Chondrocyte (in vitro differentiated cells): ENCODE measurements at places on chromosomes 1 and 21. TPM values are rescaled to one million over a fixed set of nuclear protein-coding genes. Genes with fewer than 3 reads are reported as not detected.

- no peak for DNase-seq
- no peak overlapping the region for H3K27ac ChIP-seq
- peaks cover 60% of the 10 kb centered on the region for H3K4me1 ChIP-seq
- no peak overlapping the region for H3K4me3 ChIP-seq
- H3K36me3 ChIP-seq, result no peaks in the 10 kb centered on the region
These were observed 4.3 kb downstream of the EPS15 start for GRCh38 chr1:51514733-51515132.

- no peaks in the 10 kb centered on the region for H3K27me3 ChIP-seq
- H3K4me3 ChIP-seq, result no peak overlapping the region
- H3K27ac ChIP-seq, result no peak overlapping the region
- DNase-seq, result no peak
- H3K4me1 ChIP-seq, result peaks cover 20% of the 10 kb centered on the region
These were observed 356.0 kb downstream of the ST6GALNAC3 start for GRCh38 chr1:76430531-76430930.

- H3K27ac ChIP-seq, result peak overlapping the region; percentile 94
- no peak for DNase-seq
- H3K4me3 ChIP-seq, result no peak overlapping the region
- H3K27me3 ChIP-seq, result no peaks in the 10 kb centered on the region
- peaks cover 38% of the 10 kb centered on the region for H3K4me1 ChIP-seq
- no peaks in the 10 kb centered on the region for H3K36me3 ChIP-seq
These were observed 19.7 kb upstream of the NRDC start for GRCh38 chr1:51898090-51898734.

DNA sequence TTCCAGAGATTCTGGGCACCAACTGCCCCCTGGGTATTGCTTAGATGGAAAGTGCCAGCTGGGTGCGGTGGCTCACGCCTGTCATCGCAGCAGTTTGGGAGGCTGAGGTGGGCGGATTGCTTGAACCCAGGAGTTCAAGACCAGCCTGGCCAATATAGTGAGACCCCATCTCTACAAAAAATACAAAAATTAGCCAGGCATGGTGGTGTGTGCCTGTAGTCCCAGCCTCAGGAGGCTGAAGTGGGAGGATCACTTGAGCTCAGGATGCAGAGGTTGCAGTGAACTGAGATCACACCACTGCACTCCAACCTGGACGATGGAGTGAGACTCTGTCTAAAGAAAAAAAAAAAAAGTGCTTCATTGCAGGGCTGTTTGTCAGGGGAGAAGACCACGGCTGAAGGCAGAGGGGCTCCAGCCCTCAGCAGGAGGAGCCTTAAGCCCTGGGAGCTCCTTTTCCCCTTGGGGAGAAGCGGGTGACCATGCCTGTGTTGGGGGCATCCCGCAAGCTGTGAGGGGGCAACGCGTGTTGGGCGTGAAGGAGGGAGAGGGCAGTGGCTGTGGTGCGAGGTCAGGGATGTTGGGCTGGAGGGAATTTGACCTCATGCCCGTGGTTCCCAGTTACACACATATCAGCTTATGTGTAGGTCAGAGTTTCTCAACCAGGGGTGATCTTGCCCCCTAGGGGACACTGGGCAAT is 131.5 kb upstream of the VAMP3 start:
- no peaks in the 10 kb centered on the region for H3K27me3 ChIP-seq
- H3K27ac ChIP-seq, result no peak overlapping the region
- no peaks in the 10 kb centered on the region for H3K36me3 ChIP-seq
- DNase-seq, result no peak

DNA sequence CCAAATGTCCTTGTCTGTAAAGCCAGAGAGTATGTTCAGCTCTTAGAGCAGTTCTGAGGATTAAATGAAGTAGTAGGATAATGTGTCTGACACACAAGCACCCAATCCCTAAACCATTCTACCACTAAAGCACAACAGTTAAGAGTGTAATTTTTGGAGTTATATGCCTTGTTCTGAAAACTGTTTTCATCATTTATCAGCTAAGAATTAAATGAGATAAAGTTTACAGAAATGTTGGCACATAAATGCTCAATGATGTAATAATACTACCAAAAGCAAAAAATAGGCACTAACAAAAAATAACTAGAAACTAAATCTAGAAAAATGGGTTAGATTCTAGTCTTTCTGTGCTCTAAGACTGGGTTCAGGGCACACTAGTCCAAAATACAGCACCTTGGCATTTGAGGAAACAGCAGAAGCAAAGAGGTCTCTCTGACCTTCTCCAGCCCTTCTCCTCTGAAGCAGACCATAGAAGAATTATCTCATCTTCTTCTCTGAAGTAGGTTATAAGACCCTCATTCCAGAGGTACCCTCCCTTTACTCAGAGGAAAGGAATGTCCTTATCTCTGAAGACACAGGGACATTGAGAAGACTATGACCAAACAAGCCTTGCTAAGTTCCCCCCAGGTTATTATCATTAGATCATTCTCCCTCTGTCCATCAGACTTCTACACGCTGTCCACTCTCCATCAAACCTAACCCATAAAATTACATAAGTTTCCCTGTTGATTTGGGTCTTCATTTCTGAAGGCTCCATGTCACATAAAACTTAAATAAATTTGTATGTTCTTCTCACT is 20.6 kb downstream of the ABL2 start:
- no peak for DNase-seq
- H3K4me1 ChIP-seq, result peaks cover 23% of the 10 kb centered on the region
- no peak overlapping the region for H3K27ac ChIP-seq
- H3K27me3 ChIP-seq, result no peaks in the 10 kb centered on the region

GRCh38 chr1:235831148-235831547 is 35.6 kb downstream of the LYST start:
- H3K27me3 ChIP-seq, result no peaks in the 10 kb centered on the region
- DNase-seq, result no peak
- H3K27ac ChIP-seq, result no peak overlapping the region
- peaks cover 7% of the 10 kb centered on the region for H3K36me3 ChIP-seq

C1orf87 gene
- 0.21 to 0.65 TPM in 2 of 3 replicates, not detected in the other for total RNA-seq

SYCP1 gene
- total RNA-seq, result not detected in 3 replicates

LINGO4 gene
- not detected in 3 replicates for total RNA-seq

GPN2 gene
- 19.8 to 22.0 TPM (median 21.7 TPM) in 3 replicates for total RNA-seq
